ENCODE measurements at places on chromosomes 13 and 19.
A peak's percentile ranks its signal among the peaks of the same experiment; 100 is the strongest.

DNA sequence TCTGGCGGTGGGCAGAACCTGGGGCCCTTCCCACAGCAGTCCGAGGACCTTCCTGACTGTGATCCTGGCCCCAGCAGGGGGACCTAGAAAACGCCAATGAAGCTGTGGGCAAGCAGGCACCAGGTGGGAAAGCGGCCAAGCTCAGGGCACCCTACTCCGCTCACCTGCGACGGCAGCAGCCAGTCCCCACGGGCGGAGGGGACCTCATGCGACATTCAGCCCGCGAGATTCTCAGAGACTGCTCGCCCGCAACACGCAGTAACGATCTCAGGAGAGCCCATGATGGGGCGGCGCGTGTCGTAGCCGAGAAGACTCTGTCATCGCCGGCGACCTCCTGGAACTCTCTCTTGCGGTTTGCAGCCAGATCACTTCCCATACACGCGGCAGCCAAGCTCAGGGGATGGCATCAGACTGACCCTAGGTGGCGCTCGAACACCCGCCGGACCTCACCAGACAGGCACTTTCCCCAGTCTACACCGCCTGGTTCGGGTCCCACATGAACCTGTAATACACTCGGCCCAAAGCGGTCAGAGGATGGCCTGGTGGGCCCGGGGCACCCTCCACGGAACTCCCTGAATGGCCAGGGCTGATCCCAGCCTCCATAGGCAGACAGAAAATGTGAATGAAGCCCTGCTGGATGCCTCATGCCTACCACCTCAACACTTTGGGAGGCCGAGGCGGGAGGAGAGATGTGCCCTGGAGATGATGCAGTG, 26.5 kb downstream of the MAN2B1 start:
- DNase-seq = peak; percentile 83

DNA sequence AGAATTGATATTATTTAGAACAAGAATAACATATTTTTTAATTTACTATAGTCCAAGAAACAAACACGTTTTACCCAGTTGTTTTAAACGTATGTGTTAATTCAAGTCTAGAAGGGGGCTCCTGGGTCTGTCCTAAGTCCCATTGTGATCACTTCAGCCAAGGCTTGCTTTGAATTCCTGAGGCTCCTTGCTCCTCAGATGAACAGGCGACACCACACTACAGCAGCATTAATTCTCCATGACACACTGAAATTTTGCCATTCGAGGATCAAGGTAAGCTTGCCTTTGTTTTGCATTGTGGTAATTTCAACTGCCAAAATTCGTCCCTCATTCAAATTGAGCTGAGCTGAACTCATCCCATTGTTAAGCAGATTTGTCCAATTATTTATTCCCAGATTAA, 1442.6 kb downstream of the SLITRK5 start:
- no peak for DNase-seq

DNA sequence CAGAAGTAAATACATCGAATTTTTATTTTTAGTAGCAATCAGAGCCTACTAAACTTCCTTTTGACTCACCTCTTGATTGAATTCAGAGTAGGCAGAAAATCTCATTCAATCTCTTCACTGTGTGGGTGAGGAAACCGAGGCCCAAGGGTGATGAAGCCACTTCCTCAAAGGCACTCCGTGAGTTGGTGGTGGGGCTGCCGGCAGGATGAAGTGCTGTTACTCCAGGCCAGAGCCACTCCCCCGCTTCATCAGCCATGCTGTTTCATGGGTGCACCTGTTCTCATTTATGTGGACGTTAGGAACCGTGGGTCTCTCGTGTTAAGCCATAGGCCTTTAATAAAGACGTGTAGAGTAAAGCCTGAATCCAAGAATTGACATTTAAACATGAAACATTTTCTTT, 13.2 kb downstream of the ING1 start:
- DNase-seq = no peak

DNA sequence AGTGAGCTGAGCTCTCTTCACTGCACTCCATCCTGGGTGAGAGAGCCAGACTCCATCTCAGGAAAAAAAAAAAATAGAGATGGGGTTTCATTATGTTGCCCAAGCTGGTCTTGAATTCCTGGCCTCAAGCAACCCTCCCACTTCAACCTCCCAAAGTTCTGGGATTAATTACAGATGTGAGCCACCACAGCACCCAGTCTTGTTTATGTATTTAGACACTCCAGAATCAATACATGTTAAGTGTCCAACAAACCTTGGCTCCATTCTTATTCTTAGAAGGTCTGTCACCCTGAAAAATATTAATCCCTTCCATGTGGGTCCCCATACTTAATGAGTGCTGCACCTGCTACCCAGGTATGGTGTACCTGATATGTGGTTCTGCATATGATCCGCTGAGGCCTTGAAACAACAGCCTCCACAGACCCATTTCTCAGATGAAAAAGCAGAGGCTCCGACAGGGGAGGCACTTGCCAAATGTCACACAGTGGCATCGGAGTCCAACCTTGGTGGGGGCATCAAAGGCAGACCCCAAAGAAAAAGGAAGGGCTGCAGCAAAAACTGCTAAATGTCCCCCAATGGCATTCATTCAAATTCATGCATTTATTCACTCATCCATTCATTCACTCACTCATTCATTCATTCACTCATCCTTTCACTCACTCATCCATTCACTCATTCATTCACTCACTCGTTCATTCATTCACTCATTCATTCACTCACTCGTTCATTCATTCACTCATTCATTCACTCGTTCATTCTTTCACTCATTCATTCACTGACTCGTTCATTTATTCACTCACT, 16.7 kb downstream of the TICAM1 start:
- no peak for DNase-seq

GRCh38 chr13:24997367-24997967, 98.5 kb upstream of the PABPC3 start:
- DNase-seq = peak; percentile 18

DNA sequence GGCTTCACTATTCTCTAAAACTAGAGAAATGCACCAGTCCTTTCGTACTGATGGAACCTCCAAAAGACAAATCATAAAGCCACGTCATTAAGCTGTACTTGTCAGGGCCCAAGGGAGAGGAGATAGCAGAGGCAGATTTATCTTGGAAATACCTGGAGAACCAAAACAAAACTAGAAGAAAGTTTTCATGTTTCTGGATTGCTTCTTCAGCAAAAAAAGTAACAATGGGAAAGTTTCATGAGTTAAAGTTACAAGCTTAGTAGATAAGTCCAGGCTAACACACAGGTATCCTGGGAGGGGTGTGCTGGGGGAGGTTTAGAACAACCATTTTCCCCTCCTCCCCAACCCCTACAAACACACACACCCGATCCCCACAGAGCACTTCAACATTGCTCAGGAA, 21.6 kb downstream of the RANBP3 start:
- DNase-seq = no peak

DNA sequence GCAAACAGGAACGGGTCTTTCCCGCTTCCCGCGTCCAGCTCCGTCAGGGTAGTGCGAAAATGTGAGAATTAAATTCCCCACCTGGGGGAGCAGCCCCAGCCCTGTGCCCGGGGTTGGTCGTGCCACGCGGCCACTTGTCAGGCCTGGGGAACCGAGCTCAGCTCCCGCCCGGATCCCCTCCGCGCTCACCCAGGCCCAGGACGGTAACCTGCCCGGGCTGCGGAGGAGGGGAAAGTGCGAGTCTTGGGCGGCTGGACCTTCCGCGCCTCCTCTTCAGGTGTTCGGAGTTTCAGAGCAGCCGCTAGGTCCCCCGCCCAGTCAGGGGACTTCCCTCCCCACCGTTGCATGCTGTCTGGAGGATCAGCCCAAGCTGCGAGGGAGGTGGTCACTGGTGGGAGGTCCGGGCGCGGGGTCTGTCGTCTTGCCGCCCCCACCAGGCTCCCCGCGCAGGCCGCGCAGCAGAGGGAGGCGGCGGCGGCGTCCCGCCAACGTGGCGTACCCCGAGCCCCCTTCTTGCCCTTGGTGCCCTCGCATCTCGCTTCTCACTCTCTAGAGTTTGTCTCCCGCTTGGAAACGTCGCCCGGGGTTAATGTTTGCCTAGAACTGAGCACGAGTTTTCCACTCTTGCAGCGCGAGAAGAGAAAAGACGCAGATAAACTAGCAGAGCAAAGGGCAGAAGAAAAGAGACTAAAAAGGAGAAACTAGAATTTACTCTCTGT, 8.1 kb downstream of the URAD start:
- no peak for DNase-seq

Measured in muscle of back (tissue), 13 donors.